HFF-Myc (cell line): ENCODE measurements at places on chromosomes 4 and X.

DNA sequence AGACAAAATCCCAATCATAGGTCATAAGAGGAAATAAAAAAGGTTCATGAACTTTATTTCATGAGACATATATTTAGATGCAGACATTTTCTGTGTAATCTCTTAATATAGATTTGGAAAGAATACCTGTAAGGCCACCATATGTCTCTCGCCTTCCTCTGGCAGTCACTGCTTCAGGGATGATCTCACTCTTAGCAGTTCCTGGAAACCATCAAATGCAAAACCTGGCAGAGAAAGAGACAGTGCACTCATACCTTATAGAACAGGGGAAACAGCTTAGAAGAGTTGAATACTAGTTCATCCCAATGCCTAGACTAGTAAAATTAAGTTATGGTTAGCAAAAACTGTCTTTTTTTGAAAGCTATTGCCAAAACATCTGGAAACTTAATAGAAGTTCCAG is 243.3 kb downstream of the GASK1B start:
- no peak for DNase-seq

- DNase-seq: no peak
Measured at GRCh38 chr4:184252136-184253071, 34.7 kb upstream of the ENPP6 start.

DNA sequence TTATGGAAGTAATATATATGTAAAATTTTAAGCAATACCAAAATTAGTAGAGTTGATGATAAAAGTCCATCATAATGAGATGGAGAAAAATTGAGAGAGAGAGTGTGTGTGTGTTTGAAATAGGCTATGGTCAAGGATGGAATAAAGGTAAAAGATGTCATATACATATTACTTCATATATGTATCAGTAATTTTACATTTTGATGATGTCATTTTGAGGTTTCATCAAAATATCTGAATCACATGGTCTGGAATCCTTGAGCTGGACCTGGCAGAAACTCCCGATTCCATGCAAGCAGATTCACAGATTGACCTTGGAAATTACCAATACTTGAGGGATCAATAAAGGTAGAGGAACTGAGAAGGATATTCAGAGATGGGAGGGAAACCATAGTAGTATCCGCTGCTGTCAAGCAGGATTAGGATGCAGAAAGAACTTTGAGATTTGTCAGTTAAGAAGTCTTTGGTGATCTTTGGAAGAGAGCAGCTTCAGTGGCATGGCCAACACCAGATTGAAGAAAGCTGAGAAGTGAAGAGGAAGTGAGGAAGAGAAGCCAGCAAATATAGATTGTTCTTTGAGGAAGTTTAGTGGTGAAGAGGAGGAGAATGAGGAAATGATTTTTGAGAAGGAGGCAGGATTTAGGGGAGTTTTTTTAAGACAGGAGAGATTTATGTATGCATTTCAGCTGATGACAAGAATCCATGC is 21.5 kb downstream of the DNAAF6 start:
- DNase-seq: no peak

DNA sequence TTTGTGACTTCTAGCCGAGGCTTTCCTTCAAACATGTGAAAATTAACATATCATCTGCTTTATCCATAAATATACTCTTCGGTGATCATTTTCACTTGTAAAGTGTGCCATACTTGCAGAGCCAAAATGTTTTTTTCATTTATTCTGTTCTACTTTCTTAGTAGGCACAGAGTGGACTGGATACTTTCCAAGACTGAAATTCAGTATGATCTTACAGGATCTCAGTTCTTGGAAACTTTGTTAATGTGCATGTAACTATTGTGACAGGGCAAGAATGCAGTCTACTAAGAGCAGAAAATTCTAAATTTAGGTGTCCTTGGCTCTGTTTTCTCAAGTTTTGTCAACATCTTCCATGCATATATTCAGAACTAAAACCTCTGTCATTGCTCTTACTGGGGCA is 284.9 kb downstream of the TEX13A start:
- DNase-seq: no peak

- no peak for DNase-seq
Measured at GRCh38 chr4:113513382-113513781, 248.2 kb downstream of the CAMK2D start.

DNA sequence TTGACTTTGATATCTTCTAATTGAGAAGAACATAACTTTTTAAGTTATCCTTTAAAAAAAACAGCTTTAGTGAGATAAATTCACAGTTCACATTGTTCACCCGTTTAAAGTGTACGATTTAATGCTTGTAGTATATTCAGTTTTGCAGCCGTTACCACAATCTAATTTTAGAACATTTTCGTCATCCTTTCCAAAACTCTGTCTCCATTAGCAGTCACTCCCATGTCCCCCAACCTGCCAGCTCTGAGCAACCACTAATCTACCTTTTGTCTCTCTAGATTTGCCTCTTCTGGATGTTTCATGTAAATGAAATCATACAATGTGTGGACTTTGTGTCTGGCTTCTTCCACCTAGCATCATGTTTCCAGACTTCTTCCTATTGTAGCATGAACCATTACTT is 38.6 kb downstream of the CLCN4 start:
- DNase-seq: no peak

DNA sequence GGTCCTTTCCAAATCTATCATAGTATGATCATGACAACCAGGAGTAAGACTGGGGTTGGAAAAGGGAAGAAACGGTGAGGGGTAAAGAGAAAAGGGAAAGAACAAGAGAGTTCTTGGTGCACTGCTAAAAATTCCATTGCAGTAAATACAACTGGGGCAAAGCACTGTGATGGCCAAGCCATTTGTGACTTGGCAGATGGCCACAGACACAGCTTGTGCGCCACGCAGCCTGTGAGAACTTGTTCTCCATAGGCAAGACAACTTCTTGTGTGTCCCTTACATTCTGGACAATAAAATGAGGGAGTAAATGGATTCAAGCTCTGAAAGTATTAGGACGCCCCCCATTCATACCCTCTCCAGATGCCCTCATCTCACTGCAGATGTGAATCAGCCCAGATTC is 10.9 kb downstream of the MFAP3L start:
- no peak for DNase-seq

GRCh38 chrX:48890934-48891401 is 6.6 kb downstream of the TIMM17B start:
- no peak for DNase-seq

DNA sequence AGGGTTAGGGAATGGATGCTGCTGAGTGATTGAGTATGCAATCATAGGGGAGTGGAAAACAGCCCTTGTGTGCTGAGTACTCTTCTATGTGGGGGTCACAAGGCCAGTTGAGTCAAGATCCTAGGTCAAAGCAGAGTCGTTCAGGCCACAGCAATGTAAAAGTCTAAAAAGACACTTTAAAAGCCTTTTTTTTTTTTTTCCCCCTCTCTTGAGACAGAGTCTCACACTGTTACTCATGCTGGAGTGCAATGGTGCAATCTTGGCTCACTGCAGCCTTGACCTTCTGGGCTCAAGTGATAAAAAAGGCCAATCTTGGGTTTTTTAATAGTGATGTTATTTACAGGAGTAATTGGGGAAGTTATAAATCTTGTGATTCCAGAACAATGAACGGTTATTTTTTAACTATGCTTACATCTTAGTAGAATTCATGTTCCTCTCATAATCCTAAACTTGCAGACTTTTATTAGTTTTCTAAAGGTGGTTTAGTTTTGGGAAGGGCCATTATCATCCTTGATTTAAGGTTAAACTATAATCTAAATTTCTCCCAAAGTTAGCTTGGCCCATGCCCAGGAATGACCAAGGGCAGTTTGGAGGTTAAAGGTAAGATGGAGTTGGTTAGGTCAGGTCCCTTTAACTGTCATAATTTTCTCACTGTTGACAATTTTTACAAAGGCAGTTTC is 82.2 kb upstream of the BMP2K start:
- DNase-seq: no peak

- DNase-seq: no peak
Measured at GRCh38 chrX:2316534-2316933, 184.2 kb downstream of the DHRSX start.

DNA sequence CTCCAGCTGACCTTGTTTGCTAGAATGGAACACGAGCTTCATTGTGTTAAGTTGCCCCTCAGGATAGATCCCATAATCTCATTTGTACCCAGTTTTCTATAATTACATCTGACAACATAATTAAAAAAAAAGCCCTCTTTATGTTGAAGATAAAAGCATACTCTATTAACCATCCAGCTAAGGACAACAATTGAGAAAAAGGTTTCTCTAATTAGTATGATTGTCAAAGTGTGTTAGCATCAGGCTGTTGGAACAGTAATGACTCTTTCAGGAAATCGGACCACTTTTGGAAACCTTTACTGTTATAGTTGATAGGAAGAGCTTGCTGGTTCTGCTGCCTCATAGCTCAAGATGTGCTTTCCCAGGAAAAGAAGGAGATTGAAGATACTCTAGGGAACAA is 172.6 kb downstream of the FHIP1A start:
- no peak for DNase-seq

- DNase-seq: no peak
Measured at GRCh38 chr4:154622598-154622997, 10.1 kb upstream of the FGG start.

DNA sequence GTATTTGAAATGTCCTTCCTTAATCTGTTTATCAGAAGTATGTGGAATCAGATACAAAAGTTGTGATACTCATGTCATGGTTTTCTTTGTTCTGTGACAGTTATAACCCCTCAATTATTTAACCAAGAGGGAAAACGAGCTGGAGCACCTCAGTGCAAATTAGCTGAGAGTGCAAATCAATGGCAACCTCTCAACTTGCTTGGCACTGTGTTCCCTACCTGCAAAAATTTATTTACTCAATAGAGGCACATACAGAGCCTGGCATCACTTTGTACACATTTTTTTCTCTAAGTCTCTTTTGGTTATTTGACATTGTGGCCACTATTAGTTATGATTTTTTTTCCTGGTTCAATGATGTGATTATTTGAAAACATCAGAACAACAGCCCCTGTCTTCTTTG is 186.2 kb downstream of the STIM2 start:
- DNase-seq: no peak

- no peak for DNase-seq
Measured at GRCh38 chr4:135050086-135050717, 848.6 kb upstream of the PABPC4L start.

- no peak for DNase-seq
Measured at GRCh38 chrX:45379236-45379635, 178.6 kb upstream of the DIPK2B start.

DNA sequence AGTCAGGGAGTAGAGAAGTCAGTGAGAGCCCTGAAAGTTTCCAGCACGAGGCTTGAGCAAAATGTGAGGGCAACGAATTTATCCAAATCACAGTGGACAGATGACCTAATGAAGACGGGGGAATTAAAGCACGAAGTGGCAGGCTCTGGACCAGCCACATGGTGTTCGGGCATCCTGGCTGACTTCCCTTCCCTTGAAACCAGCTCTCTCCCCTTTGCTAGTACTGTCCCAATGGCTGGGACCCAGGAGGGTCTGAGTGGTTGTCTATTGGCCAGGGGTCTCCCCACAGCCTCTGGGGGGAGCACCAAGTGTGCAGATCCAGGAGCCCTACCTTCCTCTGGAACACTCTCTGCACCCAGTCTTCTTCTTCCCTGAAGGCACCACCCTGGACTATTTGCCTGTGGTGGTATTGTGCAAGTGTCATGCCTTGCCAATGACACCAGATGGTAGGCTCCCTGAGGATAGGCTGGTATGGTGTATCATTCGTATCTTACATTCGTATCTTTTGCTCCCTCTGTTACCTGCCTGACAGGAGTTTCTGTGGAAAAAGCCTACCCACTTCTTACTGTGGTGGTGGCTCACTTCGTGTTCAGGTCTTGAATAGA is 2.1 kb downstream of the APLN start:
- no peak for DNase-seq

DNA sequence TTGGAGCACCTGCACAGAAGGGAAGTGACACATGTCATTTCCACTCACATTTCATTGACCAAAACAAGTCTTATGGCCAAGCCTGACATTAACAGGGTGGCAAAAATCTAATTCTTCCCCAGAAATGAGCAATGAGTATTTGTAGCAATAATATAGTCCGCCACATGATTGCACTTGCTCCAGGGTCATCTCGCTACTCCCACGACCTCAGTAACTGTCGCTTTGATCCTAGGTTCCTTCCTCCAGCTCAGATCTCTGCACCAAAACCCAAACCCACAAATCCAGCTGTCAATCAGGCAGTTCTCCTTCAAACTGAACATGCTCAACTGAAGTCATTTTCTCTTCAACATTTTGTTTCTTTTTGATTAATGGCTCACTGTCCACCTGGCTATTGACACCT is 25.2 kb upstream of the PTTG2 start:
- no peak for DNase-seq

GRCh38 chr4:70183940-70184246 is 11.6 kb upstream of the ODAM start:
- DNase-seq: no peak

- DNase-seq: no peak
Measured at GRCh38 chr4:82201805-82202641, 171.8 kb downstream of the HNRNPD start.

GRCh38 chr4:17033025-17033767 is 134.8 kb upstream of the LDB2 start:
- no peak for DNase-seq

GRCh38 chr4:111960241-111960667 is 185.0 kb upstream of the FAM241A start:
- peak; percentile 35 for DNase-seq

- DNase-seq: no peak
Measured at GRCh38 chr4:169567916-169568315, 44.5 kb downstream of the NEK1 start.

GRCh38 chrX:102833136-102833535 is 103.9 kb upstream of the RAB40AL start:
- DNase-seq: no peak

GRCh38 chrX:131779306-131779705 is 235.4 kb downstream of the OR13H1 start:
- no peak for DNase-seq

GRCh38 chrX:150536455-150537116 is 31.8 kb upstream of the MTM1 start:
- DNase-seq: no peak

- DNase-seq: no peak
Measured at GRCh38 chr4:1746265-1746691, 25.0 kb downstream of the TACC3 start.

DNA sequence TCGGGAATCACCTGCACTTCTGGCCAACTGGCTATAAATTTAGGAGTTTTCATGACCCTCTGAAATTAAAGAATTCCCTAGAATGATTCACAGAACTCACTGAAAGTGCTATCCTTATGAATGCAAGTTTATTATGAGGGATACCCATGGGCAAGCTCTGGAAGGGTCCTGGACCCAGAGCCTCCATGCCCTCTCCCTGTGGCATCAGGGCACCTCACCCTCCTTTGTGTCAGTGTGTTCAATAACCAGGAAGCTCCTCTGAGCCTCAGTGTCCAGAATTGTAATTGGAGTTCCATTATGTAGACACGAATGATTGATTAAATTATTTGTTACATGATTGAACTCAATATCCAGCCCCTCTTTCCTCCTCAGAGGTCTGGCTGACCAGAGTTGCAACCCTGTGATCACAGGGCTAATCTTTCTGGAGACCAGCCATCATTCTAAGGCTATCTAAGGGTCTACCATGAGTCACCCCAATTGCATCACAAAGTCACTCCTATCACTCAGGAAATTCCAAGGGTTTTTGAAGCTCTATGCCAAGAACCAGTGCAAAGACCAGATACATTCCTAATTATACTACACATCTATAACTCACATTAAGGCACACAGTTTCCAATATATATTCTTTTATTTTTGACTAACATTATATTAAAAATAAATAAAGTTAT is 8.9 kb downstream of the ANXA3 start:
- no peak for DNase-seq

- DNase-seq: no peak
Measured at GRCh38 chr4:173418639-173419038, 19.7 kb upstream of the SCRG1 start.

GRCh38 chrX:41541386-41541785 is 94.2 kb downstream of the NYX start:
- DNase-seq: no peak

- DNase-seq: no peak
Measured at GRCh38 chr4:35771571-35771970, 472.7 kb downstream of the ARAP2 start.
